Stimulated activated CD4-positive, alpha-beta T cell treated with anti-CD3 and anti-CD28 coated beads, Interleukin-4, amount 100 ng/mL, for 4 hours (primary cell): ENCODE measurements at places on chromosomes 5 and 9.

- DNase-seq, result no peak
These were observed 79.2 kb downstream of the DNAH5 start for GRCh38 chr5:13865312-13865711.

- no peak for DNase-seq
These were observed 124.9 kb downstream of the TMEM161B start for GRCh38 chr5:88143693-88144218.

DNA sequence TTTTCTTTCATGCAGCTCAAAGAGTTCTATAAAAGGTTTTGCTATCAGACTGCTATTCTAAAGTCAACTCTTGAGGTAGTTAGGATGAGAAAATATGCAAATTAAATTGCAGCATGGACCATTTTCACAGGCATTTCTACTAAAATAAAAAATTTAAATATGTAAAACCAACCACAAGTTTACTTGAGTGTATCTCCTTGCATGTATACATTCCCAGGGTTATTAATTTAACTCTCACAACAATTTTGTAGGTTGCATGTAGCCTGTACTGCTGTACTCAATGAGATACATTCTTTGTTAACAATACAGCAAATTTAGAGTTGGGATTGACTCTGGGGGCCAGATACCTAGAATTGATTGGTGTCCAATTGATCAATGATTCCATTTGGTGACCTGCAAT lies 265.8 kb downstream of the MED10 start:
- no peak for DNase-seq

DNA sequence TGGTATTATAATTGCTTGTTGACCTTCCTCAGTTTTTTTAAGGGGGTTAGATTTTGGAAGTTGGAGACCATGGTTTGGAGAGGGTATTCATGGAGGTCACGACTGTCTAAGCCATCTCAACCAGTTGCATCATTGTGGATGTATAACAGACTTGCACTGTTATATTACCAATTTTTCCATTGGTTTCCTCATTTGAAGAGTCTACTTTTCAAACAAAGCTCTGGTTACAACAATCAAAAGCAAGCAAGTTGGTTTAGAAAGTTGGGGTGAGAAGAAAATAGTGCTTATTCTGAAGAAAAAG lies 103.3 kb downstream of the RPS23 start:
- DNase-seq, result no peak

GRCh38 chr5:111236995-111237394 lies 12.8 kb downstream of the CAMK4 start:
- DNase-seq, result no peak

DNA sequence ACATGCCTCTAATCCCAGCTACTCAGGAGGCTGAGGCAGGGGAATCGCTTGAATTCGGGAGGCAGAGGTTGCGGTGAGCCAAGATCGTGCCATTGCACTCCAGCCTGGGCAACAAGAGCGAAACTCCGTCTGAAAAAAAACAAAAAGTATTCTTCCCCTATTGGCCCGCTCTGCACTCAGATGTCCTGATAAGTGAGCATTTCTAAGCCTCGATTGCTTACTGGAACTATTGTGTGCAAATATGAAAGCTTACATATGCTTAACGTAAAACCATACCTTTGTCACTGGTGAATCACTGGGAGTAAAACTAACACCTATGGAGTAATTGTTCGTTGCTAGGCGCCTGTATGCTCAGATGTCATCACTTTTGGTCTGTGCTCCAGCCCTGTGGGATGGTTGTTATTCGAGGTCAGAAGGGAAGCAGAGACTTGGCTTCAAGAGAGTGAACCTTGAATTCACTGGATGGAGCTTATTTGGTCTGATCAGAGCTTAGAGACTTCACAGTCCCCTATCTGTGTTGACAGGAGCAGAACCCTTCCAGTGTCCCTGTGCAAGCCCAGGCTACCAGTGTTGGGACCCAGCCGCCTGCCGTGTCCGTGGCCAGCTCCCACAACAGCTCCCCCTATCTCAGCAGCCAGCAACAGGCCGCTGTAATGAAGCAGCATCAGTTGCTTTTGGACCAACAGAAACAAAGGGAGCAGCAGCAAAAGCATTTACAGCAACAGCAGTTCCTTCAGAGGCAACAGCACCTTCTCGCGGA lies 25.3 kb upstream of the LTC4S start:
- no peak for DNase-seq

GRCh38 chr5:8842971-8843551 lies 702.8 kb downstream of the SEMA5A start:
- DNase-seq, result no peak

GRCh38 chr5:145737578-145737977 lies 97.6 kb downstream of the PRELID2 start:
- DNase-seq, result no peak

- no peak for DNase-seq
These were observed 20.0 kb downstream of the ANKRD33B start for GRCh38 chr5:10583663-10584572.

DNA sequence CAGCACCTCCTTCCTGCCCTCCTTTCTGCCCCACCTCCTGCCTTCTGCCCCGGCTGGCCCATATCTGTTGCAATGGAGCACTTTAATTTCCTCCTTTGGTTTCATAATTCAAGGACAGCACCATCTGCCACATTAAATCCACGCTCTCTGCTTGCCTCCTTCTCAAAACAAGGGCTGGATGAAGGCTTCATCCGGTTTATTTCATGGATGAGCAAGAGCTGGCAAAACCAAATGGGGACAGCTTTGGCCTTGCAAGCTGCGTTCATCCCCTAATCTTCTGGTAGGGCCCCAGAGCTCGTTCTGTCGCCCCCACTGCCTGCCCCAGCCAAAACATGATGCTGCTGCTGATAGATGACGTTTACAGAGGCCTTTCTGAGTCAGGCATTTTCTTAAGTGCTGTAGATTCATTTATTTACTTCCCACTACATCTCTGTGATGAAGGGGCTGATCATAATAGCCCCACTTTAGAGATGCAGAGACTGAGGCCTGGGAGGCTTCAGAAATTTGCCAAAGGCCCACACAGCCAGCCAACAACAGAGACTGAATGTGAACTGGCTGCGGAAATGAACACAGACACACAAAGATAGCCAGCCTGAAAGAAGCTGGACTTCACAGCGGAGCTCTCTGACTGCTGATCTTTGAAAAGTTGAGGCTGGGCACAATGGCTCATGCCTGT lies 115.6 kb upstream of the CPEB4 start:
- no peak for DNase-seq

- no peak for DNase-seq
These were observed 247.4 kb downstream of the SAXO1 start for GRCh38 chr9:18785604-18786003.

- no peak for DNase-seq
These were observed 6.2 kb upstream of the CYFIP2 start for GRCh38 chr5:157259699-157260098.
